ENCODE measurements at places on chromosomes 2 and 18.

GRCh38 chr2:119700866-119701265, 21.9 kb downstream of the TMEM177 start:
- no peak for DNase-seq

DNA sequence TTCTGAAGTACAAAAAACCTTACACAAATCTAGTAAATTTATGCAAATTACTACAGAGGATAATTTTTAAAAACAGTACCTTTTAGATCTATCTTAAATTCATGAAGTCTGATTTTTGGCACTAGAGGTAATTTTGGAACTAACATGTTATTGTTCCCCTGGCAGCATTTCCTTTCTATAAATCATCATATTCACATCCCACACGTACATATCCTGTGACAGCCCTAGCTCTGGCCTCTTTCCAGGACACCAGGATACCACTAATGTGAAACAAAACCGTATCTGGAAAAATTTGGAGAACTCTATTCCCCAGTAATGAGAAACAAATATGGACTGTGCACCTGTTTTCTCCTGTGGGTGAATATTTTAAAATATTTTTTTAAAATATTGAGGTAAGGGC, 14.0 kb upstream of the BIRC6 start:
- no peak for DNase-seq

- DNase-seq, result no peak
Observed at GRCh38 chr2:239110595-239111048, 262.7 kb downstream of the TWIST2 start.

- DNase-seq, result no peak
Observed at GRCh38 chr2:232523402-232523681, 2.6 kb upstream of the CHRND start.

GRCh38 chr2:23563673-23564614, 179.0 kb downstream of the KLHL29 start:
- no peak for DNase-seq

DNA sequence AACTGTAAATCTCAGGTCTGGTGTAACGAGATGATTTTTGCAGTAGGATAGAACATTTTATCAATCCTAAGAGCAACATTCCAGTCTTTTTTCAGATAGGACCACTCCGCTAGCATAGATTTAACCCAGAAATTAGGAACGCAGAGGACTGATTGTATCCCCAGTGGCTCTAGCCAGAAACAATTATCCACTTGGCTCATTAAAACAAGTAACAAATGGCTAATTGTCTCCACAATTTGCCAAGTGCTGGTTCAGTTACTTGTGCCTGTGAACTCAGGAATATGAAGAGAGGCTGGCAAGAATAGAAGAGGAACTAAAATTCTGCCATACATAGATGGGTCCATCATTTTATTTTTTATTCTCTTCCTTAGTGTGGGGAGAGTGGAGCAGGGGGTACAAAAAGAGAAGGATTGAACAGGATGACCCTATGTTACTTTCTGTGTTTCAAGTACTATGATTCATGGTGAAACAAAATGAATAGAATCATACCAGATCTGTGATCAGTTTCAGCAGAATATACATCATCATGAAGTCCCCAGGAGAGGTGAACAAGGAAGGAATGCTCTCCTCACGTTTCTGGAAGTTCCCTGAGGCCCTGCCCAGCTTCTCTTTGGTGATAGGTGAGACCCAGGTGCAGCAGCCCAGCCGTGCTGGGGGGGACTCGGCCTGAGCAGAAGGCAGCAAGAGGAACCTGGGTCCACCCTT, 121.6 kb downstream of the ARL4C start:
- DNase-seq, result no peak
